Calu3 (cell line): ENCODE measurements at places on chromosomes 7 and 10. TPM values are rescaled to one million over a fixed set of nuclear protein-coding genes. Genes with fewer than 3 reads are reported as not detected.

DNA sequence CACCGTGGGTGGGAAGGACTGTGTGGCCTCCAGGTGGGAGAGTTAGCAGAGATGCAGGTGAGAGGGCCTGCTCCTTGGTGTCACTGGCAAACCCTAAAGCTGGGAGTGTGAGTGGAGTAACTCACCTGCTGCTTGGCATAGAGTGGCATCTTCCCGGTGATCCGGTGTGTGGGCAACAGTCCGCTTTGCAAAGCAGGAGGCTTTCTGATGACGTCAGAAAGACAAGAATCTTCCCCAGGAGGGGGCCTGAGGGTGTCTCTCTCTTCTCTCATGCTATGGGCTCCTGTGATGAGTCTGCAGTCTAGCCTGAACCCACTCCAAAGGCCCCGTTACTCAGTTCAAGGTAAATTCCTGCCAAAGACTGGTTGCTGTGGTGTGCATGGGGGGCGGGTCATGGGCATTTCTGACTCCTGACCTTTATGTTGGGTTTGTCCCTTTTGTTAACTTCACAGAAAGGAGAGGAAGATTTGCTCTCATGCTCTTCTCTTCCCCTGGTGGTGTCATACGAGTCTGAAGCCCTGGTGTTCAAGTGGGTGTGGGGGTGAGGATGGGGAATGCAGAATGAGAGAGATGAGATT, 187.9 kb downstream of the GATA3 start:
- DNase-seq = no peak

GRCh38 chr10:11465406-11465805, 146.0 kb downstream of the USP6NL start:
- no peak for DNase-seq

Gene IDI2
- total RNA-seq = not detected in 2 replicates

GRCh38 chr10:63723741-63724140, 202.5 kb downstream of the REEP3 start:
- DNase-seq = no peak

DNA sequence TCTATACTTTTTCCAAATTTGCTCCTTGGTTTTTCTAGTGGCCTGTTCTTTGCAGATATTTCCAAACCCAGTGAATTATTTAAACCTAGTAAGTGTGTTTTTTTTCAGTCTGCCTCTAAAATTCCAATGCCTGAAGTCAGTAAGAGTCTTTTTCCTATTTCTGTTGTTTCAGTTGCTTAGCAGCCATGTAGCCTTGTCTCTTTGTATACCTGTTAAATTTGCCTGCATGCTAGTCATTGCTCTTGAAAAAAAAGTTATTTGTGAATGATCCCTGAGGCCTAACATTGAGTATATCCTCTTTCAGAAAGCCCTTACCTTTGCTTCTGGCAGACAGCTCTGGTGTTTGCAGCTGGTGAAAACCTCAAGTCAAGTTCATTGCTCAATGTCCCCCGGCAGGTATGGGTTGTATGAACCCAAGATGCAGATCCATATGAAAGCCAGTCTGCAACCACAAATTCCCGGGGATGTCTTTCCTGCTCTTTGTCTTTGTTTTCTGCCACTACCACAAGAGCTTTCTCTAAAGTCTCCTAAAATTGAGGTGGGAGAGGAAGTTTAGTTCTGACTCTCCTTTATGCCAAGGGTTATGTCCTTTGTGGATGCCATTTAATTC, 35.7 kb downstream of the CH25H start:
- DNase-seq = no peak
